ENCODE measurements at places on chromosomes 12 and 14.

DNA sequence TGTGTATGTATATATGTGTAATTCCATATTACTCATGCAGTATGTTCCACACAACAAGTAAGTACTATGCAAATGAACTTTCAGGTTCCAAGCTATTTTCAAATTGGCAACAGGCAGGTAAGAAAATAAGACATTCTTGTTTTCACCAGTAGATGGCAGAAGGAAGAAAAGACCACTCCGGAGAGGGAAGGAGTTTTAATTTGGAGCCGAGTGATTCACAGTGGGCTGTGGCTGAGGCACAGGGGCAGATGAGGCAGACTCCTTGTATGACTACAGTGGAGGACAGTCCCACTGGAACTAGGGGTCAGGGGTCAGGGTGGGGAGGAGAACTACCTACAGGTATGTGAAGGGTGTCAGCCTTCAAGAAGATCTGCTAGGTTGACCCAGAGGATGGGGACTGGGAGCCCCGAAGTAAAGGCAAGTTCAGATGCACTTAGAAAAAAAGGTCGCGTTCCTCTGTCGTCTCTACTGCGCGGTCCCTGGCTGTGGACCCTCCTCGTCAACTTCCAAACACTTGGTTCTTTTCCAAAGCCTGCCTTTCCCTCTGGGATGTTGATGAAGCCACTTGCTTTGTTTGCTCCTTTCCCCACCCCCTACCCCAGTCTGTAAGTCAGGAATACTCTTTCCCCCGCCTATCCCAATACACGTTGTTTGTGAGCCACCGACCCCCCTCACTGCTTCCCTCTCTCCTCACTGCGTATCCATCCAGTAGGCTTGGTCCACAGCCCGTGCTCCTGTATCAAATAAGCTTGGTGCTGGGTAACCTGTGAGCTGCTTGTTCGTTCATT, 24.1 kb downstream of the DDX47 start:
- DNase-seq = peak; percentile 75

GRCh38 chr14:64681796-64682710, 22.2 kb upstream of the PLEKHG3 start:
- DNase-seq = no peak

DNA sequence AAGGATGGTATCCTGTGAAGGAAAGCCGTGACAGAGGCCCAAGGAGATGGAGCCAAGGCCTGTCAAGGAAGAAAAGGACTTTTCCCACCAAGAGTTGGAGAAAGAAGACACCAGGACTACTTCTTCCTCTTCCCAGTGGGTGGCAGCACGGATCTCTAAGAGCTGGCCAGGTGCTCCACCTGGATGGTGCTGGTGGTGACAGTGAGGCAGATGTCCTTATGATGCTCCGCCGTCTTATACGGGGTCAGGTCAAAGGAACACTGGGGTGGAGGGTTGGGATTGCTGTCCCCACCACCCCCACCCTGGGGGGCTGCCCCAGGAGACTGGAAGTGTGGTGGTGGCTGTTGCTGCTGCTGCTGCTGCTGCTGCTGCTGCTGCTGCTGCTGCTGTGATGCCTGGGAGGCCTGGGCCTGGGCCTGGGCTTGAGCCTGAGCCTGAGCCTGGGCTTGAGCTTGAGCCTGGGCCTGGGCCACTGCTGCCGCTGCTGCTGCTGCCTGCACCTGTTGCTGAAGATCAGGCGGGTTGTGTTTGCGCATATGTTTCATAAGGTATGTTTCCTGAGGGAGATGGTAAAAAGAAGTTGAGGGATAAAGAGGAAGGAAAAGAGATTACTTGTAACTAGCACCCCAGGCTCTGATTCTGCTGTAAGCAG, 4.8 kb upstream of the ING4 start:
- DNase-seq = peak; percentile 58

DNA sequence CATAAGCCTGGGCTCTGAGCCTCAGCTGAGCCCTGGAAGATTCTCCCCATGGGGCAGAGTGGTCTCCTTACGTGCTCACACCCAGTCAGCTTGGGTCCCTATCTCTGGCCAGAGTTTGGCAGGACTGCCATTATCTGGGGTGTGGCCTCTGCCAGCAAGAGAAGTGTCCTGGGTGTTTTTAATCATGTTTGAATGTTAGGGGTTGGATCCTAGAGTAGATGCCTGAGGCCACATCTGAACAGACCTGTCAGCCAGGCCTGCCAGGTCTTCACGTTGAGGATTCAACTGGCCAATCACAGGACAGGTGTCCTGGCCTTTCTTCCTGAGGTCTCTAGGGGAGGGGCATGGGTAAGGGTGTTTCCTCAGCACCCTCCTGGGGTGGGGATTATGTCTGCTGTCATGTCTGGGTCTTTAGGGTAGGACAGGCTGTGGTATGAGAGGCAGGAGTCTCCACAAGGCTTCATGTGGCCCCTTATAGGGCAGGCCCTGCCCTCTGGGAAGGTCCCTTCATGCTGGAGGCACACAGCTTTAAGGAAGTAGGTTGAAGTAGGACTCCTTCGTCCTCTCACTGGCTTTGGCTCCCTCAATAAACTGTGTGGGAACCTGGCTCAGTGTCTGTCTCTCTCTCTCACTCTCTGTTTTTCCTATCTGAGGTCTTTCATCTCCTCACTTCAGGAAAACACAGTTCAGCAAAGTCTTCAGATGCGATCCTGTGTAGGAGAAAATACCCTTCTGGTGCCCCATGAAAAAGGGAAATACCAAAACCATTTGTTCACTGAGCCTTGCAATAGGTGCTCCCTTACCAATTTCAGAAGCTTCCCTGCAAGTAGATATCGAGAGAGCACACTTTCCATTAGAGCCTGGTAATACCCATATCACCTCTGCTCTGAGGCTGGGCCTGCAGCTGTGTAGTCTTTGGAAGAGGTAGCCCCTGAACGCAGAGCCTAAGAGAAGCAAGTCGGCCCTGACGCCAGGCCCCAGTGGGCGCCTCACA, 6.7 kb upstream of the FITM1 start:
- DNase-seq = no peak

All from A549 (cell line).